ENCODE measurements at places on chromosomes 3 and 15.

DNA sequence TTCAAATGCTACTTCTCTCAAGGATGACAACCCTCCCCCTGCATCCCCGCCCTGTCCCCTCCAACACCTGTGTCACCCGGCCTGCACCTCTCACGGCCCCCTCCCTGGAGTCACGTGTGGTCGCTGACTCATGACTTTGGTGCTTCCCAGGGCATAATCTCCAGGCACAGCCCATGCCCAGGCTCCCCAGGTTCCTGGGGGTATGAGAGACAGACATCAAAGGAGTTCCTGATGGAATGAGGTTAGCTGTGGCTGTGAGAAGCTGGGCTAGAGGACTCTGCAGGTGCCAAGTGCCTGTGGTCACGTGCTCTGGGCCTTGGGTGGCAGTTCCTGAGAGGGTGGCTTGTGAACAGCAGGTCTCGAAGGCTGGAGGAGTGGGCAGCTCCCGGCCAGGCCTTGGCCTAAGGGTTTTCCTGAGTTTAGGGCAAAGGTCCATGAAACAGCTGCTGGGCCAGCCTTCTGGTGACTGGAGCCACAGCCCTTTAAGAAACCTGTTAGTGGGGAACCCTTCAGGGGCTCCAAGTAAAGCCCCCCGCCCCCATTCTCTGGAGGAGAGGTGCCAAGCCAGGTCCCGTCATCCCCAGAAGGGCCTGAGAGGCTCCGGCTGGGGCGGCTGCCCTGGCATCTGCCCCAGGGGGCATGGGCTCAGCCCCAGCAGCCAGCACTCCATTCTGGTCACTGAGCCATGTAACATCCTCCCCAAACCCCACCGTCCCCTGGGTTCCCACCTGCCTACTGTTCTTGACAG, 230.0 kb downstream of the XXYLT1 start:
- no peak for DNase-seq

DNA sequence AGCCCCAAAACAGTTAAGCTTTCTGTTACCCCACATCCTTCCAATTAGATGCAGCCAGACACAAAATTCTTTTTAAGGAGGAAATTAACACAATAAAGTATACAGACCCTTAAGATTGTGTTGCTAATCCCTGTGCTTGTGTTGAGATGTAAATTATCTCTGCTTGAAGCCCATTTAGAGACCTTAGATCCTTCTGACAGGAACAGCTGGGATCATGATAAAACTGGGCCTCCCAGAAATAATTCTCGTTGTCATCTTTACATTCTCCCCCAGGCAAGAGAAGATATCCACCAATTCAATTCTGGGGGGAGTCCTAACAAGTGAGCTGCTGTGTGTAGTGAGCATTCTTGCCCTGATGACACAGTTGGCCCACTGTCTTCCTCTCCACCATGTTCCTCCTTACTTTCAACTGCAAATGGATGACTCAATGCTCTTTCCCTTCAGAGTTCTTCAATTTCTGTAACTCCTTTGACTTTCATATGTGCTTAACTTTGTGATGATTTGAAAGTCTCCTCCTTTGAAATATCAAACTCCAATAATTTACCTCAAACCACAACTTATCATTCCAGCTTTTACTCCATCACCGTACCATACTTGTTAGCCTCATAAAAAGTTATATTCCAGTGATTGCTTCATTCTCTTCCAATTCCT, 186.6 kb downstream of the RAP2B start:
- no peak for DNase-seq

- DNase-seq, result no peak
These were observed 10.8 kb downstream of the TIPARP start for GRCh38 chr3:156685198-156685597.

DNA sequence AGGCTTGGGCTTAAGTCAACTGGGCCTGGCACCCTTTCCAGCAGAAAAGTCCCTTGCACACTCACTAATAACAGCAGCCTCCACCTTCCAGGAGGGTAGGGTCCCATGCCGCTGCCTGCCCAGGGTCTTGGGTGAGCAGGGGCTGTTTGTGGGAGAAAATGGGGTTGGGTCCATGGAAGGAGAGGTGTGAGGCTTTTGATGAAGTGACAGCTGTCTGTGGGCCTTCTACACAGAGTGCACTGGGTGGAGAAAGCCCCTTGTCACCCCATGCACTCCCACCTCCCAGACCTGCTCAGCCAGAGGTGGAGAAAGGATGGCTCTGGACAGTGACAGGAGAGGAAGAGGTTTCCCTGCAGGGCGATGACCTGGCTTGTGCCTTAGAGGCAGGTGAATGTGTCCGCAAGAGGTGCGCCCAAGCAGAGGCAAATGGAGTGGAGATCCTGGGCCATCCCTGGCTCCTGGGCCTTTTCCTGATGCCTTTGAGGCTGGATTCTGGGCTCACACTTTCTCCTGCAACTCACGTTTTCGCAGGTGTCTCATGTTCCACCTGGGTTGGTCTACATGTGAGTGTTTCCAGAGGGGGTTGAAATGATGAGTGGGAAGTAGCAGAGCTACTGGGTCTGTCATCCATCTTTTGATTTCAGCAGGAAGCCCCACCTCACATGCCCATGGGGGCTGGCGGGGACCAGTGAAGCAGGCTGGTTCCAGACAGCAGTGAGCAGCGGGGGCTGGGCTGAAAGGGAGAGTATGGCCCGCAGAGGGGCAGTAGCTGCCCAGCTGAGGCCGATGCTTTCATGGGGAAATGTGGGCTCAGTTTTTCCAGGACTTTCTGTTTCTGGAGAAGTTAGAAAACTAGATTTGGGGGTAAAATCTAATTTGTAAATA, 85.2 kb upstream of the PRR23E start:
- DNase-seq, result no peak

DNA sequence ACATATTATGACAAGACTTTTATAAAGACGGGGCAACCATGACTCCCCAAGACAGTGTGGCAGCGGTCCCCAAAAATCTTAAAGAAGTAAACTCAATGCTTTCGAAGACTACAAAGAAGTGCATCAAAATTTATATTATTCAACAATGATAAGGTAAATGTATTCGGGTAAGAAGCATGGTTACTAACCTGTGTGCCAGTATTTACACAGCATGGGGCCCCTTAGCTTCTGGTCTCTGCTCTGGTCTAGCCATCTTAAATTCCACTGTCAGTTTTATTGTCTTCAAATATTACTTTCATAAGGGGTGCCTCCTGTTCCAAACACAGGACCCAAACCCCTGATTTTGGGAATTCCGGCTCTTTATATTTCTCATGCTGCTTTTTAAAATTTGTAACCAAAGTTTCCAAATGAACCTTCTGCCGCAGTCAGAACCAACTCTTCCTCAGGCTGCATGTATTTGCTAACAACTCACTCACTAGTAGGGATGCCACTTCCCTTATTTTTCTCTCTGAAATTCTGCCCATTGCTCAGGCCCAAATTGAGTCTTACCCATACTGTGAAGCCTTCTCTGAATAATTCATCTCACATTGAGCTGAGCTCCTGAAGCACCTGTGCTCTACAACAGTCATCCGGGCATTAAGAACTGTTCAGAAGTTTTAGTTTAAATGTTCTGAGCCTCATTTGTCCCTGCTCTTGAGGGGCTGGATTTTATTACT, 1.2 kb downstream of the TTC23 start:
- no peak for DNase-seq

DNA sequence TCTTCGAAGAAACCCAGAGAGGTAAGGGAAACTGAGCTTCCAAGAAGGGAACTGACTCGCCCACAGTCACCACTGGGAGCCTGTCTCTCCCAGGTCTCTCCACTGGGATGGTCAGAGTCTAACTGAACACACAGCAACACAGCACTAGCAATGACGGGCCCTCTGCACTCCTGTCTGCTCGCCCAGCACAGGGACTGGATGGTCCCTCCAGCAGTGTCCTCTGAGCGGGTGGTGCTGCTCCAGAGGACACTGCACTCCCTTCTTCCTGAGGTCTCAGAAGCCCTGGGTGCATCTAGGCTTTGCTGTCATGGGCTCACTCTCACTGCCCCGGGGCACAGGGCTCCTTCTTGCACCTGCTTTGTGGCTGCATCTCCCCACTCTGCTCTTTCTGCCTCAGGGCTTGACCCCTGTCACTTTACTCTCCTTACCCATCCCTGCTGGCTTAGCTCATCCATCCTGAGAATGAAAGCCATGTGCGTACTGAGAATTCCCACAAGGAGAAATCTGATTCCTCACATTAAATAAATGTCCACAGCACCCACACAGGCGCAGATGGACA, 356.6 kb downstream of the GABRG3 start:
- no peak for DNase-seq

- DNase-seq, result no peak
These were observed 56.9 kb upstream of the TBC1D5 start for GRCh38 chr3:17799312-17799711.

DNA sequence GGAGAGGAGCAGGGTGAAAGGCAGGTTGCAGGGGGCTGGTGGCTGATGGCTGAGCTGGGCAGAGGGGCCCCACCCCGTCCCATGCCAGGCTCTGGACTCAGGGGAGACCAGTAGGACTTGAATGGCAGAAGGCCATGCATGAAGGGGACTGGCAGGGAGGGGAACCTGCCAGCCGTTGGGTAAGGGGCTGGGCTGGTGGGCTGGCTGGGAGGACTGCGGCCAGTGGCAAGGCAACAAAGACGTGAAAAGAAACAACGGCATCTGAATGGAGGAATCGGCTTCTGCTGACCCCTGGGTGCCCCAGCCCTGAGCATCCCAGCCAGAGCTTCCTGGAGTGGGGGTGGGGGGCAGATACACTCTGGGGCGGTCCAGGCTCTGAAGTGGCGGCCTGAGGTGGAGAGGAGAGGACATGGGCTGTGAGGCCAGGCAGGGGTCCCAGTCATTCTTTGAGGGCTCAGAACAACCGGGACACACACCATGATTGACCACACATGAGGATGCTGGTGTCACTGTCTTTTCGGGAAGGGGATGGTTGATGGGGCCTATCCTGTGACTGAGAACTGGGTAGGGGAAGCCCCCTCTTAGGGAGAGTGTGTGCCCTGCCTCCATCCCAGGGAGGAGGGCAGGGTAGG, 11.7 kb downstream of the GLYCTK start:
- no peak for DNase-seq

DNA sequence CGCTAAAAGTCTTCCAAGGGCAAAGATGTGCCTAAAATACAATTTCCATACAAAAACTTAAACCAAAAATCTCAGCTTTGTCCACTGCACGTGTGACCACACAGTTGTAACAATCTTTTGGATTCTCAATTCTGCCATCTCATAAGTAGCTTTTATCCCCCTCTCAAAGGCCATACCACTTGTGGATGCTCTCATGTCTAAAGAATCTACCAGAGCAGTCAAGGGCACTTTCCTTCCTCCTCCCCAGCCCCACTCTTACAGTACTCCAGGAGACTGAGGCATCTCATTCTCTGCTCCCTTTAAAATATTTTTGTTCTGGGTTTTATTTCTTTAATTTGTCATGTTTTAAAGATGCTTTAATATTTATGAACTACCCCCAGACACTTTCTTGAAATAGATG, 102.3 kb upstream of the PFN2 start:
- DNase-seq, result no peak

DNA sequence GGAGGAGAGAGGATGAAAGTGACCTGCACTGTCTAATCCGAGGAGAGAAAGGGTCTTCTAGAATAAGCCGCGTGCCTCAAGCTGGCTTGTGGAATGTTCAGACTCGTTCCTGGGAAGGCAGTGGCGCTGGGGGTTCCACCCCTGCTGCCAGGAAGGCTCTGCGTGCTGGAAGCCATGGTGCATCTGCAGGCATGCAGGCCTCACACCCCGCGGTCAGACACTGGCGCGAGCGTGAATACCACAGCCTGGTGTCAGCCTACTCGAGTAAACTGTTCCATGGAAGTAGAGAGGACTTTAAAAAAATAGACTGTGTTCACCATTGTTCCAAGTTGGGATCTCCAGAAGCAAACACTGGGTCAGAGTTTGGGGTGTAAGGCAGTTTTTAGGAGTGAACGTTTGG, 25.9 kb upstream of the GABRG3 start:
- no peak for DNase-seq

- no peak for DNase-seq
These were observed 761.3 kb downstream of the AGBL1 start for GRCh38 chr15:86840996-86841395.

- DNase-seq, result no peak
These were observed 136.9 kb downstream of the THSD4 start for GRCh38 chr15:71252044-71252739.

- no peak for DNase-seq
These were observed 61.9 kb downstream of the SERP1 start for GRCh38 chr3:150484410-150484809.

- no peak for DNase-seq
These were observed 2.9 kb downstream of the NPAP1 start for GRCh38 chr15:24678485-24678884.

- DNase-seq, result no peak
These were observed 199.5 kb upstream of the TBL1XR1 start for GRCh38 chr3:177396733-177397132.

DNA sequence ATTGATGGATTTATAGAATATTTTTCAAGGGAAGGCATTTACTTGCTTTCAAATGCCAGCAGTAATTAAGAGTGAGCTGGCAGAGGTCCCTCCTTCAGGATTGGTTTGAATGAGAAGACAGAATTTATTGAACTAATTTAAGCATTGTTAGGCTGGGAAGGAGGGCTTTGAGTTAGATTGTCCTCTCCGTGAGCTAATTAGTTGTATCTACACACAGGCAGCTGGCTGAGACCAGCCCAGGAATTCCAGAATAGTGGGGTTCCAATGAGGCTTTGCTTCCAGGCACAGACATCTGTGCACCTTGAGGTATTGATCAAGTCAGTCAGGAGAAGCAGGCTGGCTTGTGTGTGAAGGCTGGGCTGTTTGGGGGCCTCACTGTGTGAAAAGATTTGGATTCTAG, 124.0 kb upstream of the WNT5A start:
- DNase-seq, result no peak

- peak; percentile 15 for DNase-seq
These were observed 112.2 kb upstream of the SLC4A7 start for GRCh38 chr3:27596334-27596841.

DNA sequence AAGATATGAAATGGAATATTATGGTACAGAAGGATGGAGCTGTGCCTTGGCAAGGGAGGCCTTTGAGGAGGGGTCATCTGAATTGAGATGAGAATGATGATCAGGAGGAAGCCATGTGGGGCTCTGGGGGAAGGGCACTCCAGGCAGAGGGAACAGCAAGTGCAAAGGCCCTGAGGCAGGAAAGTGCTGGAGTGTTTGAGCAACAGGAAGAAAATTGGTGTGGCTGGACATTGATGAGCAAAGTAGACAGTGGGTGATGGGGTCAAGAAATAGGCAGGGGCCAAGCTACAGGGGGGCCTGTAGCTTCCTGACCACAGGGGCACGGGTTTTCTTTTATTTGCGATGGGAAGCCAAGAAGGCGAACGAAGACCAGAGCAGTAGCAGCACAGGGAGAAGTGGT, 3.3 kb upstream of the GP9 start:
- DNase-seq, result no peak

GRCh38 chr3:158918451-158918850, 116.6 kb downstream of the MFSD1 start:
- no peak for DNase-seq
